ENCODE measurements at places on chromosomes 6 and 20.
A peak's percentile ranks its signal among the peaks of the same experiment; 100 is the strongest.

DNA sequence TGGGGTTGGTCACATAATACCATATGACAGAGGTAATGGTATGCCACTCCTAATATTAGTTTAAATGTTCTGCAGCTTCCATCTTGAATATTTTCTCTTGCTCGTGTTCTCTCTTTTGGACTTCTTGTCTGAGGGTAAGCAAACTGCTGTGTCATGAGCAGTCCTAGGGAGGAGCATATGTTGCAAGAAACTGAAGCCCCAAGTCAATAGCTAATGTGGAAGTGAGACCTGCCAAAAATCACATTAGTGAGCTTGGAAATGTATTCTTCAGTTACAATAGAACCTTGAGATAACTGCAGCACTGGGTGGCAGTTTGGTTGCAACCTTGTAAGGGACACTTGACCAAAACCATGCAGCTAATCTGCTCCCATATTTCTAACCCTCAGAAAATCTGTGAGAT lies 178.2 kb upstream of the IMPG1 start:
- DNase-seq: no peak

DNA sequence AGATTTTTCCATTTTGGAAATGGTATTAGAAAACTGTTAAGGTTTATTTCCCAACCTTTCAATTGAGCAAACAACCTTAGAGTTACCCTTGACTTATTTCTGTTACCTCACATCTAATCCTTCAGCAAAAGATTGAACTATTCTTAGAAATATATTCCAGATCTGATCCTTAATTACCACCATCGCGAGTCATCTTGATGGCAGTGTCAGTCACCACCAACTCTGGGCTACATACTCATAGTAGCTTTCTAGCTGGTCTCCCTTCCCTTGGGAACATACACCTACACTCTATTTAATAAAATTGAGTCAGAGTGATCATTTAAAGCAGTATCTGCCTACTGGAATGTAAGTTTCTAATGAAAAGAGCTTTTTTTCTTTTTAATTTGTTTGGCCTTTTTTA lies 308.2 kb downstream of the EYS start:
- DNase-seq: no peak

DNA sequence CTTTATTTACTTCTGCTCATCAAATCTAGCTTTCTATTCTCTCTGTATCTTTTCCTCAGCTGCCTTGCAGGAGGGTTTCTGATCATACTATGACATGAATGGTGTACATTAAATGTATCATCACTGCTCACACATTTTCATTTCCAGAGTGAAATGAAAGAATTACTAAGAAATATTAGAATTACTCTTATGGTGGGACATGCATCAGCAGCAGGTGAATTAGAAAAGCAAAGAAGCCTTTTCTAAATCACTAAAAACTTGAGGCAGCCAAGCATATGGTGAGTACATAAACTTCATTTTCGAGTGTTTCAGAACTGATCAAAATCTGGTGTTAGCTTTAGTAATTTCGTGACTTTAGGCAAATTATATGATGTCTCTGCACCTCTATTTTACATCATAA lies 23.6 kb downstream of the IL17A start:
- DNase-seq: no peak

DNA sequence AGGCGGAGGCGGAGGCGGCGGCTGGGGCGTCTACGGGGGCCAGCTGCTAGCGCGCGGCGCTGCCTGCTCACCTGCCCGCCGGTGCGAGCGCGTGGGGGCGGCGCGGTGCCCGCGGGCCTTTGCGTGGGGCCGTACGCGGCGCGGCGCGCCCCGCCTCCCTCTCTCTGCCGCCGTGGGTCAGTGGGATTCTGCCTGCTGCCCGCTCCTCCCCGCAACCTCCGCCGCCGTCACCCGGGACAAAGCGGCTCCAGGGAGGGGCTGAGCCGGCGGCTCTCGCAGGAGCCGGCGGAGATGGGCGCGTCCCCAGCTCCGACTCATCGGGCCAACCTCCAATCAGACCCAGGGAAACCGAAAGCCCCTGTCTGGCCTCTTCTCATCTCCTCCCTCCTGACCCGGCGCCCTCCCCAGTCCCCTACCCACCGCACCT lies at the start of gene RCAN2:
Gene RCAN2 (minus strand): TSS at position 249 of the 427 bp plus-strand sequence.
- peak; percentile 54 for DNase-seq

GRCh38 chr20:19547547-19547946 lies 210.5 kb upstream of the RIN2 start:
- DNase-seq: no peak

DNA sequence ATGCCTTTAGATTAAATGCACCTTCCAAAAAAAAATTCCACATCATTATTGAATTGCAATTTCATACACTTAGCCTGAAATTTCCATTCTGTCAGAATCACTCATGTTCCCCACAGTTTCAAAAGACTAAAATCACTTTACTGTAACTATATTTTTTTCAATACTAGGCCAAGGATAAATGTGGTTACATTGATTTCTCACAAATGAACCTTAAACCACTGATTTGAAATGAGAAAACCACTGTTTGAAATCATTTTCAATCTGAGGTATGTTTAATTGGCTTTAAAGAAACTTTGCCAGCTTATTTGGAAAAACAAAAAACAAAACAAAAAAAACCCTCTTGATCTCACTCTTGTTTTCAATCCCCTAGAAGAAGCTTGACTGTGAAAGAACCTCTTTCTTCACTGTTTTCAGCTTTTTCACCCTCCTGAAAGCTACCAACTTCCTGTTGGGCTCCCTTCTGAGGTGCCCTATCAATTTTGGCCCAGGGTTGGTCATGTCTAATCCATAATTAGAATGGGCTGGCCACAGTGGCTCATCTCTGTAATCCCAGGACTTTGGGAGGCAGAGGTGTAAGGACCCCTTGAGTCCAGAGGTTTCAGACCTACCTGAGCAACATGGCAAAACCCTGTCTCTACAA lies 242.5 kb downstream of the ADGRG6 start:
- DNase-seq: no peak

GRCh38 chr6:72524011-72524645 lies 97.7 kb upstream of the KCNQ5 start:
- DNase-seq: no peak

GRCh38 chr20:44073011-44073674 lies 113.8 kb downstream of the JPH2 start:
- DNase-seq: no peak

DNA sequence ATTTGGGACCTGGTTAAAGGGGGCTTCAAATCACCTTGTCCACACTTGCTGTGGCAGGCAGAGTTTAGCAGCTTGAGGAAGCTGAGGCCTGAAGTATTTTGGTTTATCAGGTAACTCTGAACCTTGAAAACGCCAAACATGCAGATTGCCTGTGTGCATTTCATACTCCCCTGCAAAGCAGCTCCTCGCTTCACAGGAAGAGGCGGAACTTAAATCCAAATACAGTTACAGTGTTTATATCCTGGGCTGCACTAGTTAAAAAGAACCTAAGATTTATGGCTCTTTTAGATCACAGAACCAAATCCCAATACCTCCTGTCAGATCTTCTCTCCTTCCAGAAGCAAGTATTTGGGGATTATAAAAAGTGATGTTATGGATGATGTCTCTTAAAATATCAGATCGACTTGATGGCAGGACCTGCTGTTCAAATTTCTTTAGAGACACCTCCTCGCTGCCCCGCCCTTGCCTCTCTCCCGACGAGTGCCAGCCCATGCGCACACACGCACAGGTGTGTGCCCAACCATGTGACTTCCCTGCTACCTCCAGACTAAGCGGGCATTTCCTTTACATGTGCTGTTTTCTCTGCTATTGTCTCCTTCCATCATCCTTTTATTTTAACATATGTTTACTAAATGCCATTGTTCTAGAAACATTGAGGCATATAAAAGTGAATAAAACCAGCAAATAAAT lies 224.6 kb upstream of the FOXQ1 start:
- DNase-seq: no peak

- no peak for DNase-seq
These were observed 303.6 kb downstream of the TFAP2C start for GRCh38 chr20:56932575-56933330.

GRCh38 chr6:139881236-139881635 lies 506.8 kb upstream of the CITED2 start:
- no peak for DNase-seq

- no peak for DNase-seq
These were observed 126.9 kb downstream of the SYCP2 start for GRCh38 chr20:59806578-59806975.

GRCh38 chr6:130934848-130935585 lies 107.8 kb downstream of the SMLR1 start:
- no peak for DNase-seq

GRCh38 chr6:45548657-45549515 lies 171.2 kb upstream of the SUPT3H start:
- DNase-seq: no peak

DNA sequence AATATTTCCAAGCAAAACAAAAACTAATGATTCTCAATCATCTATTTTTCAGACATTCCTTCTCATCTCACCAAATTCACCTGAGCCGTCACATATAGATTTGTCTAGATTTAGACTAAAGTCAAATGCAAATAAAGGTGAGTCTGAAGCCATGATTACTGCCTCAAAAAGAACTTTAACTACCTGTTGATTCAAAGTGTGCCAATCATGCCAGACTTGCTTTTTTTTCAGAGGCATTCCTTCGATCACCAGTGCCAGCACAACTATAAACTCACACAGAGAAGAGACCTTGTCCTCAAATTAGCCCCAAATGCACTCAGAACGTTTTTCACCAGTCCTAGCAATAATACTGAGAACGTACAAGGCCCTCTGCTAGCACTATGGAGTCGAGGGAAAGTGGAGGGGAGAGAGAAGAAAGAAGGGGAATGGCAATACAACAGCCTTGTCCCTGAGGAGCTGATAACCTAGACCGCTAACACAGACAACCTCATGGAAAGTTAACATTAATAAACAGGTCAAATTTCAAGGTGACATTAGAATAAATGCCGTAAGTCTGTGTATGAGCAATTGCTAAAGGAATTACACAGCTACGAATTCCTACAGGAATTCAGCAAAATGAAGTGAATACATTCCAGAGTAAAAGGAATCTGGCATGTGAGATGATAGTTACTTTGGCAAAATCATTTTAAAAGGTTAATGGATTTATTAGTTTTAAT lies 60.9 kb downstream of the EPB41L2 start:
- no peak for DNase-seq

DNA sequence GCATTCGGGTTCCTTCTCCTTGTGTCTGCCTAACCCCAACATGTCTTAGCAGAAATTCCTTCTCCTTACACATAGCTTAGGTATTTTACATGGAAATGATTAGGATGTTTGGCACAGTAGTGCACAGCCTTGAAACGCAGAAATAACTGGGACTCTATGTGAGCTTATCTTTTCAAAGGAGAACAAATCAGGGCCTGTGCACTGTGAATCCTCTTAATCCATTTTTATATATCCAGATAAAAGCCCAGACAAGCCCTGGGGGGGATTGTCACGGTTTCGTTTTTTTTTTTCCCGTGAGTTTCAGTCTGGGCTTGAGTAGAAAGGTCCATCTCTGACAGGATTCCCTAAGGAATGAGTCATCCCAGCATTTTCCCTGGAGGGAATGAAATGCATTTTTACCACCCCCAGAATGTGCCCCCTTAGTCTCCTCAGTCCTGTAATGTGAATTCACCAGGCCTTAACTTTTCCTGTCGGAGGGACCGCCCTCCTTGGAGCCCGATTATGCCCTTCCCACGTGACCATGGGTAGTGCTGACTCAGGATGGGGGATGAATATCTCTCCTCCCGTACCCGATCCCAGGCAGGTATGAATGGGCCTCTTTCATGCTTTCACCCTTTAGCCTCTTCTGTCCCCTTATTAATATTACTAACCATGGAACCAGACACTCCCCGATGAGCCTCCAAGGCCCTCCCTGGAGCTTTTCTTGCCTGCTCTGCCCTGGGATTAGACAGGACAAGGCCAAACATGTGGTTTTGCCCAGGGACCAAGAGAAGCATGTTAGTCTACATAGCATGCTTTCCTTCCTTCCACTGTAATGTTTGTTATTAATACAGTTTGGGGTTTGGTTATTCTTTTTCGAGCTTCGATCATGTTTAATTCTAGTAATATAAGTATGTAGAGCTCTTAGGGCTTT lies 23.9 kb upstream of the NAA20 start:
- no peak for DNase-seq

GRCh38 chr6:90273863-90274262 lies 22.8 kb downstream of the BACH2 start:
- no peak for DNase-seq

DNA sequence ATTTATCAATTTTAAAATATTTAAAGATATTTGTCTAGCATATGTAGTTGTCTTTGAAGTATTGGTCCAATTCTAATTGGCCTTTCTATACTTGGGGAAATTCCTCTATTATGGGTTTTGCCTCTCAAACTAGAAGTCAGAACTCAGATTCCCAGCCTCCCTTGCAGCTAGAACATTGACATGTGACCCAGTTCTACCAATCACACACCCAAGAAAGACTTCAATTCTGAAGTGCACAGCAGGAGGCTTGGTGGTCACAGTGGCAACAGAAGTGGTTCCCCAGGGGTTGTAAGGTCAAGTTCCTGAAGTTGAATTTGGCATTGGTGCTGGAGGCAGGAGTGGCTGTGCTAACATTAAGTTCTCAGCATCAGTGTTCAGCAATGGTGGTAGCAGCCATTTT lies 14.8 kb upstream of the FKBP5 start:
- DNase-seq: no peak

DNA sequence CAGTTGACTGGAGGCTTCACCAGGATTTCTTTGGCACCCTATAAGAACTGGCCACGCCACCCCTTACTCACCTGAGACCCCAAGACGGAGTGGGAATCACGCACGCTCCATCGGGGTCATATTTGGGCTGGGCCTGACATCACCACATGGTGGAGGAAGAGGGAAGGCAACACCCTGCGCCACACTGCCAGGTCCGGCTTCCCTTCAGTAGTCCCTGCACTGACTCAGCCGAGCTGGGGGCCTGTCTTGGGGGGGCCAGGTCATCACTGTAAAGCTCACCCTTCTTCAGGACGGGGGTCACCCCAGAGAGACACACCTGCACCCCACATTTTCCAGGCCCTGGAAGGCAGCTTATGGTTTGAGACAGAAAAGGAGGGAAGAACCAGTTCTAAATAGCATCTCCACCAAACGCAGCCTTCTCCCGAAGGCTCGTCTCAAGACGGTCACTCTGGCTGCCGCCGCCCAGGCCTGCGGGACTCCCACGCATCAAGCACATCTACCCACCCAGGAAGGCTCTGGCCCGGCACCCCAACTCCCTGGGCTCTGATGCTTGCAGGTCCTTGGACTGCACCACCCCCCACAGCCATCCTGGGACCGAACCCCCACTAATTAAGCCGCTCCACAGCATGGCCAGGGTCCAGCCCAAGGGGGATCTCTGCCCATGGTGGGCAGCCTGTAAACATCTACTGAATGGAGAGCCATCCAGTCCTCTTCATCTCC lies 51.8 kb downstream of the GINS1 start:
- no peak for DNase-seq

- peak; percentile 74 for DNase-seq
These were observed 199.3 kb upstream of the SGK1 start for GRCh38 chr6:134517145-134517658.

GRCh38 chr20:58815448-58815847 lies 35.3 kb downstream of the GNAS-AS1 start:
- DNase-seq: no peak
